ENCODE measurements at places on chromosomes 3 and 15.

DNA sequence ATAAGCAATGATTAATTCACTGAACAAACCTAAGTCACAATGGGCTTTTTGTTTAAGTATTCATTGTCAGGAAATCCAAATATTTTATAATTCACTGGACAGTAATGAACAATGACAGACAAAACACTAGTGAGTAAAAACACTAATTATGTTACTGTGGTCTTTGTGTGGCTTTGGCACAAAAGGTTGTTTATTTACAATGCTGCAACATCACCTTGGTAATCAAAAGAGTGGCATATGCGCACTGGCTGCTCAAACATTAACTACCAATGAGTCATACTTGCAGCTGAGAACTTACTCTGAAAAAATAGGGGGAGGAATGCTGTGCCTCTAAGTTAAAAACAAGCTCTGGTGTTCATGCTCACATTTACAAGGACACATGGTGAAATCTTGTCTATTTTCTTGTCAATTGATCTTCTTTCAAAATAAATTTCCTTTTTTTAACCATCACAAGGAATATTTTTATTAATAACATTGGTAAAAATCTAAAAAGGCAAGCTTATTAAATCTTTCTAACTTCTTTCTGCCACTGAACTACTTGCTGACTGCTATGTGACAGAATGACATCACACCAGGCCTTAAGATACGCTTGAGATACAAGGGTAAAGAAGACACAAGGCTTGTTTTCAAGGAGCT is 85.2 kb upstream of the PPIB start:
- peak; percentile 95 for DNase-seq

DNA sequence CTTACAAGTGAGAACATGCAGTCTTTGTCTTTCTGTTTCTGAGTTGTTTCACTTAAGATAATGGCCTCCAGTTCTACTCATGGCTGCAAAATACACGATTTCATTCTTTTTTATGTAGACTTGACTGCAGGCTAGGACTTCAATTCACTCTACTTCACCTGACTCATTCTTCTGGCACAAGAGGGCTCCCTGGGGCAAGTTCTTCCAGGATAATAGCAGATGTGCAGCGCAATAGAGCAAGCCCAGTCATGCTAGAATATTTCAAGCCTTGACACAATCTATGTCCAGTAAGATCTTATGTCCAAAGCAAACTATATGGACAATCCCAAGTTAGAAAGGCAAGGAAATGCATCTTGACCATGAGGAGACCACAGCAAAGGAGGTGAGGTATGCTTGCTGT is 211.7 kb upstream of the GADL1 start:
- DNase-seq, result peak; percentile 94

DNA sequence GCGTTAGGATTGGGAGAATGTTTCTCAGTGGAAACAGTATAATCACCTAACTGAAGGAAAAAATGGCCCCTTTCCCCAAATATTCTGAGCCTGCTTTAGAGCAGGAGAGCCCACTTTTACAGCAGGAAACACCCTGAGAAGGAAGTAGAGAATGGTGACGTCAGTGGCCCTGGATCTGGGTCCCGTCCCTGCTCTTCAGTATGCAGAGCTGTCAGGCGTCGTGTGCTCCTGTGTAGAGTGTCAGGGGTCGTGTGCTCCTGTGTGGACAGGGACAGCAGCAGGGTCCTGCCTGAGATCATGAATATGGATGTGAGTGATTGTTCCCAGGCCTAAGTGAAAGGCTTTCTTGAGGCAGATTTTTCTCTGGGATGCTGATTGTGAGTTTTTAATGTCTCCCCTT is 45.2 kb downstream of the CGNL1 start:
- no peak for DNase-seq

DNA sequence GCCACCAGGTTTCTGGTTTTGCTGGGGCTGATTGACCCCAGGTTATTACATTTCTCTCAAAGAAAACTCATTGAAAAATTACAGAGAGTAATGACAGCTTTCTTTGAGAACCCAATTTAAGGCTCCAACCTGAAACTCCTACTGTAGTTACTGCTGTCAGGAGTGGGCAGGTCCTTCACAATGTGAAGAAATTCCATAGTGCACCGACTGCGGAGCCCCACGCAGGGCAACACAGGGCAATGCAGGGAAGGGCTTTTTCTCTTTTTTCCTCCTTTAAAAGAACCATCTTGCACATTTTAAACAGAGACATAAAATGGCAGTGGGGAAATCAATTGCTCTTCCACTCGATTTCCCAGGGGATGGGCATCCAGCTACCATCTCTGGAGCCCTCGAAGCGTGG is 74.3 kb downstream of the NUP210 start:
- no peak for DNase-seq

DNA sequence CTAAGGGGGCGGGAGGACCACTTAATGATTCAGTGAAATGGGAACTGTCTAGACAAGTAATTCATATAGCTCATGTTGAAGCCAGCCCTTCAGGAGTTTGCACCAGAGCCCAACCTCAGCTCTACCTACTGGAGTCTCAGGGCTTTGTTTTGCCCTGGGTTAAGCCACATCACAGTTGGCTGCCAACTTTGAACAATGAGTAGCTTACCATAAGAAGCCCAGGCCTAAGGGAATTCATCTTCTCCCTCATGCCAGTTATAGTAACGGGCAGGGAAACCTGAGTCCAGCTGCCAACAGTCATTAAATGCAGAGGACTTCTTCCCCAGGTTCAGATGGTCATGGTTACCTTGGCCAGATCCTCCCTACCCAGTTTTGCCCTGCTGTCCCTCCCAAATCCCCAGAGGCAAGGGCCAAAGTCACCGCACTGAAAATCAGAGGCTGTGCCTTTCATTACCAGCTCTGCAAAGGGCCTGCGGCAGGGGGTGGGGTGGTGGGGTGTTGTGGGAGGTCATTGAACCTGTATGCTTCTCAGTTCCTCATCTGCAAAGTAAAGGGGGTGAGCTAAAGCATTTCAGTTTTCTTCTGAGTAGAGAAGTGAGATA is 302.2 kb upstream of the NR2E3 start:
- no peak for DNase-seq

DNA sequence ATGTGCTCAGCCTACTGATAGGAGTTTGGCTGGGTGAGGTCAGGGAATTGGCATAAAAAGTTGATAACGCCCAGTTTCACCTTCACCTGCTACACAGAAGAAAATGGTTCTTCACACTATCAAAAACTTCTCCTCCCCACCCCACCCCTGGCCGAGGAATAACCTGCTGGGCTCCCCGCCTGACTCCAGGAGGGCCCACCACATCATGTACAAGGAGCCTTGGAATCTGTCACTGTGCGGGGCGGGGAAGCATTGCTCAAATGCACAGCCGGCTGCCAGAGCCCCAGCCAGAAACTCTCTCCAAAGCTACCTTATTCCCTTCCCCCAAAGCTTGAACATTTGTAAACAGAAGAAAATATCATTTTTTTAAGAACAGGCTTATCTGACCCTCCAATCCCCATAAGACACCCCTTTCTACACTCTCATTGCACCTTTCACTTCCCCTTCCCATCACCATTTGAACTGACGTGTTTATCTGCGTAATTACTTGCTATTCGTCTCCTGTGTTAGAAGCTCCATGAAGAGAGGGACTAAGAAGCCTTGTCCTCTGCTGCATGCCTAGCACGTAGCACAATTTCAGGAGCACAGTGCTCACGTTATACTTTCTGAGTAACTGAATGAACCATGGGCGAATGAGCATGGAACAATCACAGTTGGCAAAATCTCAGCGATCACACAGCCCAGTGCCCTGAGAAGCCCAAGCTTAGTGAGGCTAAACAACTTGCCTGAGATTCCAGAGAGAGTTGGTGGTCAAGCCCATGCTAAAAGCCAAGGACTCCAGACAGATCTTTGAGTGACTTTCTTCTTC is 82.9 kb downstream of the HES1 start:
- no peak for DNase-seq

DNA sequence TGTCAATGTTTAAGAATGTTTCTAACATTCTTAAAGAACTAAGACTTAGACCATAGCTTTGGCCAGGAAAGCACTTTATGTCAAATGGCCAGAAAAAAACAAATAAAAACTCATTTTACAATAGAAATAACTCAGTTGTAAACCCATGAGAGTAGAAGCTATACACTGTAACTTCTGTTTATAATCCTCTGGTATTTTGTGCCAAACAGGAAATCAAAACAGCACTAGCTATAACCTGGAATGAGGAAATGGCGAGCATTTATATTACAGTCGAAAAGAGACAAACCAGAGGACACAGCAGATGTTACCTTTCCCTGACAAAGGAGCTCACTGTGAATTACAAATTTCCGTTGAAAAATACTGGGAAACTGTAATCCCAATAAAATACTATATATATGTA is 10.3 kb downstream of the GK5 start:
- peak; percentile 51 for DNase-seq

DNA sequence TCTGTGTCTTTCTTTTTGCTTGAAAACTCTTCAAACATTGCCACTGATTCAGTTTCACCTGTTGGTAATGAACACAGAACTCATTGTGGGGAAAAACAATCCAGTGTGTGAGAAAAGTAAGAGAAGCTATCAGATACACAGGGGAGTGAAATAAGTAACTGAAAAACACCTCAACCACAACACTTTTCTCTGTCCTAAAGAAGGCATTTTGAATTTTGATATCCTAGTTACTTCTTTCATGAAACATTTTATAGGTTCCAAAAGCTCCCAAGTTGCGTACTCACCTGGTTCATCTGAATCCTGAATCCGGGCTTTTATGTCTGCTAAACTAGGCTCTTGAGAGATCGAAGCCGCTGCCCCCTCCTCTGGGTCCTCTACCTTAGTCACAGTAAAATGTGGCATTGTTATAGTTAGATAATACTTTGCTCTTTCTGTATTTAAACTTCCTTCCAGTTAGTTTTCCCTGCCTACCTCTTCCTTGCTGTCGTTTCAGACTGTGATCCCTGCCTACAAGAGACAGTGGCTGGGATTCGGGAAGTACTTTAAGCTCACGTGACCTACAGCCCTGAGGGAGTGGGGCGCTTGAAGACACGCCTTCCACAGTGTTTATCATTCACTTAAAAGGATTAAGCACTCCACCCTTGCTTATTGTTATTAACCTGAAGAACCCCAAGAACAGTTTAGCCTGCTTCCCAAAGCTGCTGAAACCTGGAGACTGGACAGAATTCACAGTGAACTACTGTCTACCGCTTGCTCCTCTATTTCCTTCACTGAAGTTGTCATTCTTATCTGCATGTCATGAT is 19.1 kb downstream of the SLC12A6 start:
- peak; percentile 80 for DNase-seq

DNA sequence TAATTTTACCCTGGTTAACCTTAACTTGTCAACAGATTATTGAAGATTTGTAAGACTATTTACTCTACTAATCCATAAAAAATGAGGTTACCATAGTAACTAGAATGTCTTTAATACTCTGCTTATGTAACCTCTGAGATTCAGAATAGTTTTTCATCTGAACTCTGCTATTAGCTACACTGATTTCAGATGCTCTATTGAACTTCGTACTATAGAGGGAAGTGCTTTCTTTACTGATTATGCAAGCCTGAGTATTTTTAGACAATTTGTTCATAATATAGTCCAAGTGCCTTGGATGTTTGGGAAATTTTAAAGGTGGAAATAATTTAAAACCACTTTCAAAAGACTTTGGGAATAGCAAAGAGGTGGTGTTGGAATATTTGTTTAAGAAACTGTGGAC is 107.9 kb upstream of the GBE1 start:
- DNase-seq, result no peak

DNA sequence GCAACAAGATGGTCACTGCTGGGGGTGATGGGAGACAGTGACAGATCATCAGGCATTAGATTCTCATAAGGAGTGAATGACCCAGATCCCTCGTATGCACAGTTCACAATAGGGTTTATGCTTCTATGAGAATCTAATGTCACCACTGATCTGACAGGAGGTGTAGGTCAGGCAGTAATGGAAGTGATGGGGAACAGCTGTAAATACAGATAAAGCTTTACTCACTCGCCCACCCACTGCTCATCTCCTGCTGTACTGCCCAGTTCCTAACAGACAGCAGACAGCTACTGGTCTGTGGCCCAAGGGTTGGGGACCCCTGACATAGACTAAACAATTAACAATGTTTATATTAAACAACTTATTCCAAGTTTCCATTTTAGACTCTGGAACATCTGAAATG is 25.4 kb downstream of the IFT80 start:
- DNase-seq, result no peak

DNA sequence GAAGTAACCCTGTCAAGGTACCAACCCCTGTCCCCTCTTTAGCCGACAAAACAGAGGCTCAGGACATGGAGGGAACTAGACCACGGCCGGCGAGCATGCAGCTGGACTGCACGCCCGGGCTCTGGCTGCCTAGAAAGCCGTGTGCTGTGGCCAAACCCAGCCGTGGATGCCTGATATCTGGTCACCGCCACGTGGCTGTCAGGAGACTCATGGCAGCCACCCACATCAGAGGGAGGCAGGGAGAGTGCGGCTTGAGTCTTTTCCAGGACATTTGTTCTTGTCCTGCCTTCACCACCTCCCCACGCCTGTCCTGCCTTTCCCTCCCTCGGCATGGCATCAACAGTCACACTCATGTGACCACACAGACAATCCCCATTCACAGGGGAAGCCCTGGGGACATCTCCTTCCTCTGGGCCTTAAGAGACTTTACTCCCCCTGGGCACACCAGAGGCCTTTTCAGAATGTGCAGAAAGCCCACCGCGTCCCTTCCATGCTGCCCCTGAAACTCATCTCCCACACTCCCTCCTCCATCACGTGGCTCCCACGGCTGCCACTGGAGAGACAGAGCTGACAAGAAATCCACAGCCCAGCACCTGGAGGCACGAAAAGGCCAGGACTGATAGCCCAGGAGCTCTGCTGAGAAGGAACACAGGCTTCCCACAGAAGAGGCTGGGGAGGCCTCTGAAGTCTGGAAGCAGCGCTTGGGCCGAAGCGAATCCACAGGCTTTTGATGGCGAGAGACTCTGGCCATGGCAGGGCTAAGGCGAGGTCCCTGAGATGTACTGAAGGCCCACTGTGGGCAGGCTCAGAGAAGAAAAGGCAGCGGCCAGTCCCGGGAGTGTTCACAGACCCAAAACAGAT is 71.2 kb upstream of the IQSEC1 start:
- DNase-seq, result no peak

DNA sequence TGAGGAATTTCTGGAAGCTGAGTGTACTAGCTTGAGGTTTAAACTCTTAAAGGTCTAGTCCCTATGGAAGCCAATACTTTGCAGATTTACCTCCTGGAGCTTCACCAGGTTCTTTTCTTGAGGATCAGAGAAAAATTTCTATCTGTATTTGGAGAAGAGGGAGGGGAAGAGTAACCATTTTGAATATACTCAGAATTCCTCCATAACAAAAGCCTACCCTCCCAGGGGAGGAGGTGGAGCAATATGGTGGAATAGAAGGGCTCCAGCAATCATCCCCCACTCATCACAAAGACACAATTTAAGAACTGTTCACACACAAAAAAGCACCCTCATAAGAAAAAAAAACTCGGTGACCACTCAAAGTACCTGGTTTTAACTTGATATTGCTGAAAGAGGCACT is 36.0 kb upstream of the PEX5L start:
- DNase-seq, result no peak

DNA sequence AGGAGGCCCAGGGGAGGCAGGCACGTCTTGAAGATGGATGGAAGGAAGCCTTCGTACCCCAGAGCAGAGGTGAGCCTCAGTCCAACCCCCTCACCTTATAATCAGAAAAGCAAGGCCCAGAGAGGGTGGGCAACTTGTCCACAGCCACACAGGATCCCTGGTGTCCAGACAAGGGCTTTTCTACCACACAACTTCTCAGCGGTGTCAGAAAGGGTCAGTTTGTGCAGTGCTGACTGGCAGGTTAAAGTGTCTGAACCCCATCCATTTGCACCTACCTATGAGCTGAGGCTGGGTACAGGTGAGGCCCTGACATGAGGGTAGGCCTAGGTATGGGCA is 8.6 kb downstream of the IGDCC3 start:
- no peak for DNase-seq

GRCh38 chr3:49339941-49340800 is at the start of gene USP4:
Gene USP4, minus strand, starts transcription at chr3:49340053. Its CDS starts 29 bp downstream, at chr3:49340024.
- peak; percentile 91 for DNase-seq

Measured in cardiac fibroblast (primary cell).